ENCODE measurements at places on chromosomes 12 and 14.

DNA sequence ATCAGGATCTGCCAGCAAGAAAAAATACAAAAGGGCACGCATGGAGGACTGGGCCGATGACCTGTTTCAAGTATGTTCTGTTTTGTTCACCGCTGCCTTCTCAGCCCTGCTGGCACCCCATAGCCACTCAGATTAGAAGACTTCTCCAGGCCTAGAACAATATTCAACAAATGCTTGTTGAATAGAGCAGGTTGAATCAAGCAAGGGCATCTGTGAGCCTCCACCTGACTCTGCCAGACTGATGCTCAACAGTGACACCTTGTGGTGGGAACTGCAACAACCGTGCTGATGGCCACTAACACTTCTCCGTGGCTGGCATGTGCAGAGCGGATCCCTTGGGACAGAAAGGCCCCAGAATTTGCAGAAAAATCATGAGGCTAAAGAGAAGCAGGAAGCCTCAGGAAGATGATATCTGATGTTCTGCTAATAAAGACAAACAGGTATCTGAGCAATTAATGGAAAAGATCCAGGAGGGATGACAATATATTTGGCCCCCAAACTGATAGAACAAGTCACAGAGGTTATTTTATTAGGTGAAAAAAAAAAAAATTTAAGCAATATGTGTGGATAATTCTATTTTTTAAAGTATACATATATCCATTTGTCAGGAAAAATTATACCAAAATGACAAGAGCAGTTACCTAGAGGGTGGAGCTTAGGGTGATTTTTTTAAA lies 114.3 kb downstream of the KSR2 start:
- no peak for DNase-seq

- DNase-seq, result no peak
Observed at GRCh38 chr14:54931101-54931500, 28.5 kb upstream of the GCH1 start.

DNA sequence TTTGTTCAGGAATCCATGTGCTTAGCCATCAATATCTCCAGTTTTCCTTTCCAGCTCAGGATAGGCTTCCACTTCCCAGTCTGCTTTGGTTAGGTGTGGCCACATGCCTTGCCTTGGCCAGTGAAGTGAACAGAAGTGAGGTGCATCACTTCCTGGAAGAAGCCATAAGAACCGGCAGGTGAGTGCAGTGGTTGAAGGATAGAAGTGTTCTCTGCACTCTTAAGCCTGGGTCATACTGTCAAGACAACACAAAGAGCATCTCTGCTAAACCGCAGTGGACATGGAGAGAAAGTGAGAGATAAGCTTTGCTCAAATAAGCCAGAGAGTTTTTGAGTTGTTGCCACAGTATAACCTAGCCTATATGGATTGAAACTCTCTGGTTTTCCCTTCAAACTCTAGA lies 11.4 kb downstream of the GNG2 start:
- no peak for DNase-seq

- DNase-seq, result no peak
Observed at GRCh38 chr12:109120095-109120494, 3.7 kb downstream of the ACACB start.

Data from stimulated activated CD4-positive, alpha-beta T cell treated with anti-CD3 and anti-CD28 coated beads, TNF-alpha, amount 100 ng/mL, for 1 hour (primary cell).